Stimulated activated CD4-positive, alpha-beta T cell treated with anti-CD3 and anti-CD28 coated beads, Interleukin-4, amount 100 ng/mL, for 4 hours (primary cell): ENCODE measurements at places on chromosomes 6 and 20.

- DNase-seq: no peak
Observed at GRCh38 chr6:138972226-138972665, 15.8 kb downstream of the REPS1 start.

DNA sequence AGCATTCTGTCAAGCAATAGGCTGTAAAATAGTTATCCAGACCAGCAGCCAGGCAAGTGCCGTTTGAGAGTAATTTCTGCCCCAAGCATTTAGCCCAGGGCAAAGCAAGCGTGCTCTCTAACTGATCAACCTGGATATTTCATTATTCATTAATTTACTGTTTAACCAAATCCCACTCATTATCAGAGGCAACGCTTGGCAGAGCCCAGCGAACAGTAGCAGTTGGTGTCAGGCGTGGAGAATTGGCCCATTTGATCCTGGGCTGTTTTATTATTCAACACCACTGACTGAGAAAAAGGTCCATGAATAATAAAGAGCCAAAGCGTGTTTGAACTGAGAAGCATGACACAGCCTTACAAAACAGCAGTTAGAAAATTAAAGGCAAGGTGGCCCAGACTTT, 35.3 kb downstream of the TFAP2B start:
- no peak for DNase-seq

- no peak for DNase-seq
Observed at GRCh38 chr6:15876406-15876805, 213.6 kb upstream of the DTNBP1 start.

DNA sequence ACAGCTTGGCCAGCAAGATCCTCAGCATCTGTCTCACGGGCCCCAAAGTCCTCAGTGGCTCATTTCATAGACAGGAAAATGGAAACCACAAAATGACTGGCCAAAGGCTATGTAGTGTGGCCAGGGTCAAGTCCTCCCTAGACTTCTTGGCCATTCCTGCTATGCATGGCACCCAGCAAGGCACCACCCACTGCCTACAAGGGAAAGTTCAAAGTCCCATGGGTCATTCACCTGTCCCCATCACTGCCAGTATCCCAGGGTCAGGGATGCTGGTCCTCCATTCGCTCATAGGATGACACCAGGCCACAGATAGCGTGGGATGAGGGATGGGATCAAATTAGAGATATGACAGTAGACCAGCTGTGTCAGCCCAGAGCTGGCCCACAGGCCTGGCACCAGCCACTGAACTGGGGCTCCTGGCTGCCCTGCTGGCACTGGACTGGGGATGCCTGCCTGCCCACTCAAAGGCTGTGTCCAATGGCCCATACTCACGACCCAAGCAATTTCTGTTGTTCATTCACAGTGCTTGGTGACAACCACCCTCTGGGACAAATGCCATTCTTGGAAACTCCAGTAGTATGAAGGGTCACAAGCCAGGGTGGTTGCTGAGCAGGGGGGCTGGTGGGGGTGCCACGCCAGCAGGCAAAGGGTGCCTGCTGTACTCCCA, 11.6 kb downstream of the ADISSP start:
- no peak for DNase-seq

- DNase-seq: no peak
Observed at GRCh38 chr6:41159415-41160082, 3.4 kb downstream of the TREM2 start.

GRCh38 chr6:135869857-135870256, 18.4 kb downstream of the PDE7B start:
- no peak for DNase-seq

DNA sequence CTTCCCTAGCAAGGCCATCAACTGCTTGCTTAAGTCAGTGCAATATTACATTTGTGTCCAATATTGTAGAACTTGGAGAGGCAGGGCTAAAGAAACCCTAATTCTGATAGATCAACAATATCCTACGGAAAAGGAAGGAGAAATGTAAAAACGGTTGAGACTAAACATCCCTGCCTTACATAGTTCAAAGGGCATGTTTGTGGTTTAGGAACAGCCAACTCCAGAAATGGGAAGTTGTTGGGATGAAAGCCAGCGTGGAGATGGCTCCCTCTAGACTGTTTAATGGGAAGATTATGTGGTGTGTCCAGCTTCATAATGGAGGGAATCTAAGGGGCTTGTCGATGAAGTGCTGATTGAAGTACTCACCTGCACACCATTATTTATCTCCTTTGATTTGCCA, 145.3 kb upstream of the TENT5A start:
- DNase-seq: no peak

- DNase-seq: no peak
Observed at GRCh38 chr6:40410821-40411220, 176.3 kb downstream of the LRFN2 start.

- DNase-seq: peak; percentile 2
Observed at GRCh38 chr6:27280064-27280539, 32.0 kb downstream of the POM121L2 start.

DNA sequence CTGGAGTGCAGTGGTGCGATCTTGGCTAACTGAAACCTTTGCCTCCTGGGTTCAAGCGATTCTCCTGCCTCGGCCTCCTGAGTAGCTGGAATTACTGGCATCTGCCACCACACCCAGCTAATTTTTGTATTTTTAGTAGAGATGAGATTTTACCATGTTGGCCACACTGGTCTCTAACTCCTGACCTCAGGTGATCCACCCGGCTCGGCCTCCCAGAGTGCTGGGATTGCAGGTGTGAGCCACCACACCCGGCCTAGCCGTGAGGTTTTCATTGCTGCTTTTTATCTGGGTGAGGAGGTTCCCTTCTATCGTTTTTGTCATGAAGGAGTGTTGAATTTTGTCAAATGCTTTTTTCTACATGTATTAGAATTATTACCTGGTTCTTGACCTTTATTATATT, 23.9 kb downstream of the SRC start:
- DNase-seq: no peak

DNA sequence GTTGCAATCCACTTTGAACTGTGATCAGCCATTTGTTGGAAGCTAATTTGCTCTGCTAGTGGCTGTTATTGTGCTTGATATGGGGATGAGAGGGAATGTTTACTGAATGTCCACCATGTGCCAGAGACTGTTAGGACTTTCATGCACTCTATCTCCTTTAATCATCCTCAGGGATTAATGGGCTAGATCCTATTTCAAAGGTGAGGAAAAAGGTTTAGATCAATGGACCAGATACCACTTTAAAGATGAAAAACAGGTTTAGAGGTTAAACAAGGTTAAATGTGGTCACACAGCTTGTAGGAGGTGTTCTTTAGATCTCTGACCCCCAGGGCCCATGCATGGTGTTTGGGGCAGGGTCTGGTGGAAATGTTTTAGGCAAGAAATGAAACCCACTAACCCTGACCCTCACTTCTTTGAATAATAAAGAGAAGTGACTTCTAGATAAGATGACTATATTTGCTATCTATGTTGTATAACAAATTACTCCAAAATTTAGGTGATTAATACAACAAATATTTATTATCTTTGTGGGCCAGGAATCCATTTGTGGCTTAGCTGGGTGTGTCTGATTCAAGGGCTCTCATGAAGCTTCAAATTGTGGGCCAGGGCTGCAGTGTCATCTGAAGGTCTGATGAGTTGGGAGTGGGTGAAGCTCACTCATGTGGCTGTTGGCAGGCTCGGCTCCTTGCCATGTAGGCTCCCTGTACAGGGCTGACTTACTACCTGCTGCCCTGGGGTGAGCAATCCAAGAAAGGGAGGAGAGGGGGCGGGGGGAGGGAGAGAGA, 127.8 kb upstream of the FOXA2 start:
- no peak for DNase-seq

GRCh38 chr6:90096818-90097217, 199.8 kb downstream of the BACH2 start:
- no peak for DNase-seq

- DNase-seq: no peak
Observed at GRCh38 chr6:42411406-42411805, 40.3 kb downstream of the TRERF1 start.

- DNase-seq: no peak
Observed at GRCh38 chr6:114167583-114168576, 174.9 kb downstream of the HS3ST5 start.

- DNase-seq: no peak
Observed at GRCh38 chr6:85585741-85586140, 7.9 kb downstream of the SNX14 start.

GRCh38 chr6:6026513-6027205, 19.9 kb upstream of the NRN1 start:
- no peak for DNase-seq

GRCh38 chr6:132316970-132317369, 84.3 kb downstream of the MOXD1 start:
- DNase-seq: no peak

GRCh38 chr20:63095718-63096654, 89.2 kb upstream of the BHLHE23 start:
- no peak for DNase-seq

- no peak for DNase-seq
Observed at GRCh38 chr20:57425150-57426013, 34.2 kb downstream of the RBM38 start.

GRCh38 chr6:111113336-111114086, 26.2 kb downstream of the SLC16A10 start:
- peak; percentile 43 for DNase-seq

DNA sequence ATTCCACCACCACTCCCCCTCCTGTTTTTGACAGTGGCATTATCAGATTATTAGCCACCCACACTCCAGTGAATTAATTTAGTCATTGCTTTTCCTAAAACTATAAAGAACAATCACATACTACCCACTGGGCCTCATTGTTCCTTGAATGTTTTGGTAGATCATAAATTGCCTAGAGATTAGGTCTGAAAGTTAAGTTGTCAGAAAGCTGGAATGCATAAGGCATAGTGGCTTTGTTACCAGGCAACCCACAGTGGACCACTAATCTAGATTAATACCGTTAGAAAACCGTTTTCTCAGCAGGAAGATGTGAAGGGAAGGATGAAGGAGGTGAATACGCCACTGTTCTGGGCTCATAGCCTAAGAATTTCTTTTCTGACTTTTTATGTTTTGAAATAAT, 75.6 kb downstream of the SAMD3 start:
- DNase-seq: no peak

DNA sequence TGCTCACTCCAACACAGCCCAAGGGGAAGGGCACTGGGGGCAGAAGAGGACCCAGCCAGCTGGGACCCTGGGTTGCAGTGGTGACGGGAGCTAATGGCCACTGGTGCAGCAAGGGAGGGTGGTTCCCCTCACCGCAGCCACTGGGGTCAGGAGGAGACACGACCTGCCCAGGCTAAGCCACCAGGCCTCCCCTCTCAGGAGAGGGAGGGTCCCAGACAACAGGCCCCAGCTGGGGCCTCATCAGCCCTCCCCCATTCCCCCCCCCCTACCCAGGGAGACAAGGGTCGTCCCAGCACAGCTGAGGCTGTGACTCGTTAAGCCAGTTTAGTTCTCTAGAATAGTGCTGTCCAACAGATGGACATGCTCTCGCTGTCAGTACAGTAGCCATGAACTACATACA, 17.3 kb upstream of the MATN4 start:
- no peak for DNase-seq

GRCh38 chr6:33609528-33609927, 11.6 kb upstream of the ITPR3 start:
- DNase-seq: no peak

GRCh38 chr20:24842918-24843715, 106.0 kb upstream of the CST7 start:
- DNase-seq: no peak

DNA sequence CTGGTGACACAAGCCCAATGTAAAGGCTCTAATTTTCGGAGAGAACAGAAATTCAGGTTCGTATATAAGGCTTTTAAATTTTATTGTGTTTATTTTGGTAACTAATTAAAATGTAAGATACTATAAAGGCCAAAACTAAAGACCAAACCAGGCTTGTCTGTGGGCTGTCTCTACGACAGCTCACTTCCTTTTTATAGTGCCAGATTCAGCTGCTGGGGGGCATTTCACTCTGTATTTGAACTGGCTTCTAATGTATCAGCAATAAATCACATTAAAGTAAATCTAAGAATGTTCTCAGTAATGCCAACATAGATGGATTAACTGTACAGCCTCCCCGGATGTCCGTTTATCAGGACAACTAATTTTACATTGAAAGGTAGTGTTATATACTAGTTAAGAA, 31.1 kb upstream of the STXBP5 start:
- no peak for DNase-seq

DNA sequence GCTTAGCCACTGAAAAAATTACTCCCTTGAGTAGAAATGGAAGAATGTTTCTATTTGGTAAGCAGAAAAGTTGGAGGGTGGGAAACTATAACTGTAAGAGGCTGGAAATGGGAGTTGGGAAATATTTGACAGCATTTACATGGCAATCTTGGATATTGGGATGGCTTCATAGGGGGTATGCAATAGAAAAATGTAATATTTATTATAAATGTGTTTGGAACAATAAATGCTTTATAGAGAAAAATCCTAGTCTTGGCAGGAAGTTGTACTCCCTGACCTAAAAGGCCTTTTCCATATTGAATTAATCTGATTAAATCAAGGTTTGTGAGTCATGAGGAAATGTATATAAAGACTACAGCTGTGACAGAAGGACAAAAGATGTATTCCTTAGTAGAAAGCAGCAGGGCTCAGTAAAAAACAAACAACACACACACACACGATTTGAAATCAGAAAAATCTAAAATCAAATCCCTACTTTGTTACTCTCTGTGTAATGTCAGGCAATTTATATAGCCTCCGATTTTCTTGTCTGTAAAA, 272.3 kb downstream of the CD109 start:
- no peak for DNase-seq

- no peak for DNase-seq
Observed at GRCh38 chr6:5325173-5325572, 63.9 kb downstream of the FARS2 start.

GRCh38 chr6:157135691-157136090, 187.6 kb downstream of the TMEM242 start:
- DNase-seq: no peak

GRCh38 chr20:50015993-50016770, 33.4 kb downstream of the SNAI1 start:
- no peak for DNase-seq

DNA sequence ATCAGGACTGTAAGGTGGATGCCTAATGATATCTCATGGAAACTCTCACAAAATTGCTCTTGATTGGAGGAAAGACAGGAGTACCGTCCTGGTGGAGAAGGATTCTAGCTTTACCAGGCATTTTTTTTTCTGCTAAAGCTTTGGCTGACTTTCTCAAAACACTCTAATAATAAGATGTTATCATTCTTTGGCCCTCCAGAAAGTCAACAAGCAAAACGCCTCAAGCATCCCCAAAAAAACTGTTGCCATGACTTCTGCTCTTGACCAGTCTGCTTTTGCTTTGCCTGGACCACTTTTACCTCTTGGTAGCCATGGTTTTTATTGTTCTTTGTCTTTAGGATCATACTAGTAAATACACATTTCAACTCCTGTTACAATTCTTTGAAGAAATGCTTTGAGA, 55.5 kb upstream of the RUNX2 start:
- DNase-seq: no peak

GRCh38 chr6:26349964-26350857, 14.8 kb upstream of the BTN3A2 start:
- DNase-seq: no peak

DNA sequence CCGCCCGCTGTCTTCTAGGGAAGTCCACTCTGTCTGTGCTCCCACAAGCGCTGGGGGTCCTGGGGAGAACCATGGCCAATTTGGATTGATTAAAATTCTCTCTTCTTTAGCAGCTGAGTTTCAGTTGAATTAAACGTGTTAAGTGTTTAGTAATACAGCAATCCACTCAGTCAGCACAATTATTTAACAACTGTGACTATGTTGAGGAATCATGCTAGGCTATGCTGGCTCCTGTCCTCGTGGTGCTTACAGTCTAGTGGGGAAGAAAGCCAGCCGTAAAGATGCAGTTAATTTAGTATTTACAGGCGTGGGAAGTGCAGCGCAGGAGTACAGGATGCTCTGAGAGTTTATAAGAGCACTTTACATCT, 88.9 kb upstream of the FOXP4 start:
- DNase-seq: no peak
